ENCODE measurements at places on chromosomes 12 and 14. TPM values are rescaled to one million over a fixed set of nuclear protein-coding genes. Genes with fewer than 3 reads are reported as not detected.

The ANKRD33 gene
- total RNA-seq: 0.20 TPM

The ITGB7 gene
- 0.42 TPM for total RNA-seq

The TPCN1 gene
- 8.2 TPM for total RNA-seq

The ACACB gene
- 0.59 TPM for total RNA-seq

The ANKRD13A gene
- 32.1 TPM for total RNA-seq

The RPL41 gene
- 3,966 TPM for total RNA-seq

The OR10G2 gene
- total RNA-seq: not detected

The KCNH5 gene
- total RNA-seq: not detected

The GPR65 gene
- total RNA-seq: 0.07 TPM

The PTPN21 gene
- 4.7 TPM for total RNA-seq

The KCNC2 gene
- total RNA-seq: not detected

The GLIPR1L2 gene
- 0.14 TPM for total RNA-seq

The CLEC14A gene
- 256 TPM for total RNA-seq

The SMARCC2 gene
- total RNA-seq: 53.2 TPM

The INF2 gene
- total RNA-seq: 48.9 TPM

The CPNE8 gene
- 8.4 TPM for total RNA-seq

The MARS1 gene
- total RNA-seq: 171 TPM

The ACYP1 gene
- 9.7 TPM for total RNA-seq

The LALBA gene
- not detected for total RNA-seq

The RTN1 gene
- 0.78 TPM for total RNA-seq

The RILPL1 gene
- 9.8 TPM for total RNA-seq

The FKBP11 gene
- 23.0 TPM for total RNA-seq

The PPP1R1A gene
- total RNA-seq: not detected

The BTG1 gene
- 13.2 TPM for total RNA-seq

The RNF10 gene
- 127 TPM for total RNA-seq

The RTL1 gene
- total RNA-seq: not detected

The RGS6 gene
- not detected for total RNA-seq

The DDX54 gene
- 47.5 TPM for total RNA-seq

The SLCO1B1 gene
- total RNA-seq: not detected

The COX14 gene
- total RNA-seq: 21.0 TPM

The SPATS2 gene
- 44.5 TPM for total RNA-seq

The TAMALIN gene
- 42.7 TPM for total RNA-seq

The ASCL1 gene
- not detected for total RNA-seq

The NEUROD4 gene
- not detected for total RNA-seq

The SERPINA5 gene
- total RNA-seq: 0.67 TPM
